Activated naive CD4-positive, alpha-beta T cell treated with anti-CD3 and anti-CD28 coated beads, Interleukin-2, amount 10 ng/mL, durations not matched to agents 7 days and 5 days (primary cell): ENCODE measurements at places on chromosomes 11 and 22.

GRCh38 chr11:68461575-68461917 is 994 bp downstream of the PPP6R3 start:
- H3K27ac ChIP-seq, result peak overlapping the region; percentile 82
- H3K4me3 ChIP-seq, result peak overlapping the region; percentile 71
- peaks cover 12% of the 10 kb centered on the region for H3K27me3 ChIP-seq

DNA sequence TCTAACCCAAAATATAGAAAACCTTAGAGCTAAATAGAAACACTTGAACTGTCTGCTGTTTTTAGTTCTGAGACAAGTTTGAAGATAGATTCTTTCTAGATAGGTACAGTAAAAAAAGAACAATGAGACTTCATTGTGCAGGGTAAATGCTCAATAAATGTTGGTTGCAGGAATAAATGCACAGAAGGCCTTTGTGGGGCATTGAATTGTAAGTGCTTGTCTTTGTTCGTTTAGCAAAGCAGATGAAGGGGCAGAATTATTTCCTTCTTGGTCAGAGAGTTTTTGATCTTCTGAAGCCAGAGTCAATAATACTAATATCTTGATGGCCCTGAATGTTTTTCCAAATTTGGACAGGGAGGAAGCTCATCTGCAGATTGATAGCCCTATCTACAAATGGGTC is 340.4 kb downstream of the OPCML start:
- H3K27ac ChIP-seq, result no peak overlapping the region
- H3K36me3 ChIP-seq, result no peaks in the 10 kb centered on the region
- H3K4me1 ChIP-seq, result no peaks in the 10 kb centered on the region
- H3K27me3 ChIP-seq, result no peaks in the 10 kb centered on the region

- no peak overlapping the region for H3K4me3 ChIP-seq
- peaks cover 43% of the 10 kb centered on the region for H3K4me1 ChIP-seq
- DNase-seq, result no peak
- H3K36me3 ChIP-seq, result peaks cover 49% of the 10 kb centered on the region
These were observed 6.4 kb downstream of the CDCA5 start for GRCh38 chr11:65077451-65077850.

DNA sequence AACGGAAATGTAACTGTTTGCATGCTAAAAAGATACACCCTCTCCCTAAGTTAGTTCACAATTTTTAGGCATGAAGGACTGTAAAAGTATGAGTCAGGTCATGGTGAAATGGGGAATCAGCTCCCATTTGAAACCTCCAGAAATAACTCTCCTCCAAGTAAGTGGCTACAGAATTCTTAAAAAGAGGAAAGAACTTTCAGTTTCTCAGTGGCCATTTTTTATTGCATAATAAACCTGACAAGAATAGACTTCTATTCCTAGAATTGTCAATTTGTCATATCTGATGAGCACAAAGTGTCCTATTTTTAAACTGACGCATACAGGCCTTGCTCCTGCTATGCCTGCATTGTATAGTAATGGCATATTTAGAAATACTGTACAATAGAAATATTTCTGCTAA is 612.2 kb downstream of the CNTN5 start:
- no peak for DNase-seq
- no peaks in the 10 kb centered on the region for H3K27me3 ChIP-seq
- H3K4me1 ChIP-seq, result no peaks in the 10 kb centered on the region
- no peaks in the 10 kb centered on the region for H3K36me3 ChIP-seq
- no peak overlapping the region for H3K27ac ChIP-seq

DNA sequence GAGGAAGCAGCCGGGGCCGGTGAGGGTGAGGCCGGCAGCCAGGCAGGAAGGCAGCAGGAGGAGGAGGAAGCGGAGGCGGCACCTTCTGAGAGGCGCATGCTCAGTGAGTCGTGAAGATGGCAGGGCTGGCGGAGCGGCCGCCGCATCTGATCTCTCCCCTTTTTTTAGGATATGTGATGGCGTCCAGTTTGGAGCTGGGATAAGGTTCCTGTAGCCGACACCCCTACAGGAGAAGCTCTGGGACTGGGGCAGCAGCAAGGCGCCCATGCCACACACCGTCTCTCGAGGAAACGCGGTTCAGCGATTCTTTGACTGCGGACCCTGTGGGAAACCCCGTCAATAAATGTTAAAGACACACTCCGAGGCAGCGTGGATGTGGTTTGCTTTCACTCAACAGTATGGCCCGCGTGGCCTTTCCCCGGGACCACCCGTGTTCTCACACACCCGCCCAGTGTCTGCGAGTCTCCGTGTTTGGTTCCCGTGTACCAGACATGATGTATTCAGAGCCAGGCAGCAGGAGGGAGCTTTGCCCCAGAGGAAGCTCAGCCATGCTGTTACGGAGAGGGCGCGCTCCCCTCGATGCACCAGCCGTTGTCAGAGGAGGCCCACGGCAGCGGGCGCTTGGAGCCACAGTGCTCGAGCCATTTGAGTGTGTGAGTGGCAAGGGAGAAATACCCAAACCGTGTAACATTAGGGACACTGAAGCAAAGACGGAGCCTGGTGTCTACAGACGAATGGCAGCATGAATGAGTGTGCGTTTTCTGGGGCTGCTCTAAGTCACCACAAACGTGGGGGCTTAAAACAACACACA is 27.7 kb upstream of the PARVB start:
- no peaks in the 10 kb centered on the region for H3K27me3 ChIP-seq
- H3K4me3 ChIP-seq, result peak overlapping the region; percentile 83
- peaks cover 33% of the 10 kb centered on the region for H3K4me1 ChIP-seq
- peak; percentile 82 for DNase-seq
- H3K27ac ChIP-seq, result peak overlapping the region; percentile 85

GRCh38 chr11:812390-812789 is 2.6 kb downstream of the RPLP2 start:
- peaks cover 42% of the 10 kb centered on the region for H3K4me1 ChIP-seq
- H3K4me3 ChIP-seq, result peak overlapping the region; percentile 21
- peaks cover 26% of the 10 kb centered on the region for H3K36me3 ChIP-seq
- H3K27me3 ChIP-seq, result peaks cover 3% of the 10 kb centered on the region
- H3K27ac ChIP-seq, result peak overlapping the region; percentile 90
